ENCODE measurements at places on chromosomes 1 and 21.

DNA sequence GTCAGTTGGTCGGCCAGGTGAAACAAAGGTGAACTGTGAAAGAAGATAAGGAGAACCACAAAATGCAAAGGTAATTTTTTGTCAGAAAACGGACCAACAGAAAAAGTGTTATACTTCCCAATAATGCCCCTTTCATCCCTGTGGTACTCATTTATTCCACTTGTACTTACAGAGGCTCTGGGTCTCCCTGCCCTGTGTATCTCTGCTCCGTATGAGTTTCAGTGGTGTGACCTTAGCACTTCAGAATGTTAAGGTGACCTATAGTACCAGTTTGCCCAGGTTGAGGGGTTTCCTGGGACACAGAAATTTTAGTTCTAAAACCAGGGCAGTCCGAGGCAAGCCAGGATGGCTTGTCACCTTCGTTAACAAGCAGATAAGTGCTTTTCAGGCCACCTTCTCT lies 254.8 kb downstream of the OLFM3 start:
- H3K4me1 ChIP-seq, result 0 out of 2 replicates have a peak, but pooled peaks cover under 1% of the 10 kb centered on the region
- H3K27me3 ChIP-seq, result no peaks in the 10 kb centered on the region
- no peak overlapping the region for H3K27ac ChIP-seq
- H3K36me3 ChIP-seq, result no peaks in the 10 kb centered on the region

DNA sequence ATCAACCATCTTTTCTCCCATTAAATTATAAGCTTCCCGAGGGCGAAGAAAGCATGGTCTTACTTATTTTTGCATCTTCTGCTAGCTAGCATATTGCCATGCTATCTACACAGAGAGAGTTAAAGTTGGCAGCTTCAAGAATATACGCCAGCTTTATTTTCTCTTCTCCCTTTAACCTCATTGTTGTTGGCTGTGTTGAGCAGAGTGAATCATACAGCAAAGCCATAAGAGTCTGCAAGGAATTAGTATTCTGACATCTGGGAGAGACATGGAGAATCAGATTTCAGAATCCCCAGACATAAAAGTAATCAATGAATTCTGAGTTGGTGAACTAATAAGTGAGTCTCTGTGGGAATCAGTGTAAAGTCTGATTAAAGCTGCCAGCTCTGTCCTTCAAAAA lies 649.6 kb upstream of the PTBP2 start:
- H3K27ac ChIP-seq, result no peak overlapping the region
- no peaks in the 10 kb centered on the region for H3K36me3 ChIP-seq
- DNase-seq, result no peak
- H3K4me3 ChIP-seq, result no peak overlapping the region
- no peaks in the 10 kb centered on the region for H3K27me3 ChIP-seq

GRCh38 chr1:195188821-195189220 lies 1419.4 kb downstream of the KCNT2 start:
- H3K36me3 ChIP-seq, result no peaks in the 10 kb centered on the region
- no peak for DNase-seq
- no peaks in the 10 kb centered on the region for H3K27me3 ChIP-seq
- H3K4me1 ChIP-seq, result no peaks in the 10 kb centered on the region
- no peak overlapping the region for H3K27ac ChIP-seq

DNA sequence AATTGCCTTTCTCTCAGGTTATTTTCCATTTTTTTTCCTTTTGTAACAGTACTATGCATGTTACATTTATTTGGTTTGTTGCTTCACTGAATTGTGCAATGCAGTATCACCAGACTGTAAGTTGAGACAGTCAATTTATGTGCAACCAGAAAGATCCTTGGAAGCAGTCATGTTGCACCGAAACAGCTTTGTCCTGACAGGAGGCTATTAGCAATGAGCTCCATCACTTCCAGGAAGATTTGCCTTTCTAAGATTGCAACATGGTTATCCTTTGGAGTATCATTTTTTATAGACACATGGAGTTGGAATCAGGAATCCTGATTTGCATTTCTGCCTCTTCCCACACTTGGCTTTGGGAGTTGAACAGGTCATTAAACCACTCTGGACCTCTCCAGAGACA lies 84.5 kb upstream of the ST6GALNAC5 start:
- H3K4me1 ChIP-seq, result no peaks in the 10 kb centered on the region
- no peak for DNase-seq
- H3K4me3 ChIP-seq, result no peak overlapping the region
- H3K27ac ChIP-seq, result no peak overlapping the region

GRCh38 chr1:223001653-223002634 lies 141.1 kb downstream of the TLR5 start:
- H3K27ac ChIP-seq, result no peak overlapping the region
- H3K4me1 ChIP-seq, result peaks cover 8% of the 10 kb centered on the region
- H3K36me3 ChIP-seq, result peaks cover 10% of the 10 kb centered on the region
- H3K4me3 ChIP-seq, result no peak overlapping the region
- DNase-seq, result no peak

- H3K4me1 ChIP-seq, result no peaks in the 10 kb centered on the region
- H3K27me3 ChIP-seq, result no peaks in the 10 kb centered on the region
- no peak for DNase-seq
- H3K36me3 ChIP-seq, result no peaks in the 10 kb centered on the region
- H3K27ac ChIP-seq, result no peak overlapping the region
Observed at GRCh38 chr21:29610779-29611360, 312.1 kb downstream of the BACH1 start.

GRCh38 chr21:19529031-19529430 lies 1125.4 kb upstream of the TMPRSS15 start:
- H3K27ac ChIP-seq, result no peak overlapping the region
- H3K4me3 ChIP-seq, result no peak overlapping the region
- DNase-seq, result no peak
- H3K4me1 ChIP-seq, result no peaks in the 10 kb centered on the region

DNA sequence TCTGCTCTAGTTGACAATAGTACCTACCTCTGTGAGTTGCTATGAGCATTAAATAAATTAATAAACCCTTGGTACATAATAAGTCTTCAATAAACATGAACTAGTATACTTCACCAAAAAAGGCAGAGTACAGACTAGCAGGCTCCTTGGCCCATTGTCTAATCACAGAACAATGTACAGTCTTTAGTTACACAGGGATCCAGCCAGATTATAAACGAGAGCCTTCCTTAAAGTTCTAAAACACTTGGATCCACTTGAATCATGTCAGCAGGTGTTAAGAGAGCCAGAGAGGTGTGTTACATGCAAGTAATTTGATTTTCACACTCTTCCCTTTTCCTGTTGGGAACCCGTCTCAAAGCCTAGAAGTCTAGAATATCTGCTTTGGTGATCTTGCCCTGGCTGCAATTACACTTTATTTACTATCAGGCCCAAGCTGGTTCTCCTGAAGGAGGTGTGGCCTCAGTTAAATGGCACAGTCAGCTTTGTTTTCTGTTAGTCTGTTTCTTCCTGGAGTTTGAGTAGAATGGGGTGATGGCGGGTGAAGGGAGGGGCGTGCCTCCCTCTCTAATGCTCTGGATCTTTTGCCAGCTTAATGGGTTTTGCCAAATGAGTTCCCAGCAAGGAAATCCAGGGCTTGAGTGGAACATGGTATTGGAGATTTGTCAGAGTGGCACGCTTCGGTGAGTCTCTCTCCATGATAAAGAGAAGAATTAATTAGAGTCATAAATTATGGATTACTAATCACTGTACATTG lies 570.9 kb upstream of the CAMK1G start:
- H3K36me3 ChIP-seq, result no peaks in the 10 kb centered on the region
- no peaks in the 10 kb centered on the region for H3K27me3 ChIP-seq
- no peak for DNase-seq
- no peak overlapping the region for H3K4me3 ChIP-seq
- H3K27ac ChIP-seq, result no peak overlapping the region

DNA sequence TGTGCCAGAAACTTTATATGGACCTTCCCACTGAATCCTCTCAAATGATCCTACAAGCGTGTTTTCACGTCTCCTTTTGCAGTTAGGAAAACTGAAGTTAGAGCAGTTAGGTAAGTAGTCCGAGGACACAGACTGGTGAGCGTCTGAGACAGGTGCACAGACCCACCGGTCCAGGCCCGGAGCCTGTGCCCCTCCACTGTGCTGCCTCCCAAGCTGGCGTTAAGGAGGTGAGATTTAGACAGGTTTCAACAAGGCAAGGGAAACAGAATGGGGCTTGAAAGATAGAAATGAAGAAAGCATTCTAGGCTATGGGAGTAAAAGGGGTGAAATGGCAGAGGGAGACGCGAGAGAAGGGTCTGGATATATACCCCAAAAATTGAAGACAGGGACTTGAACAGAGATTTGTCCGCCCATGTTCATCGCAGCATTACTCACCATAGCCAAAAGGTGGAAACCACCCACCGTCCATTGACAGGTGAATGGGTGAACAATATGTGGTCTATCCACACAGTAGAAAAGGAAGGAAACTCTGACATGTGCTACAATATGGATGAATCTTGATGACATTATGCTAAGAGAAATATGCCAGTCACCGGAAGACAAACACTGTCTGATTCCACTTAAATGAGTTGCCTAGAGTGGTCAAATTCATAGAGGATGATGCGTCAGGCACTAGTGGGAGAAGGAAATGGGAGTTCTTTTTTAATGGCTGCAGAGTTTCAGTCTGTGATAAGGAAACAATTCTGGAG lies 15.7 kb upstream of the PKP1 start:
- DNase-seq, result no peak
- no peak overlapping the region for H3K4me3 ChIP-seq
- H3K27me3 ChIP-seq, result peaks cover 11% of the 10 kb centered on the region
- H3K4me1 ChIP-seq, result no peaks in the 10 kb centered on the region
- H3K27ac ChIP-seq, result no peak overlapping the region

DNA sequence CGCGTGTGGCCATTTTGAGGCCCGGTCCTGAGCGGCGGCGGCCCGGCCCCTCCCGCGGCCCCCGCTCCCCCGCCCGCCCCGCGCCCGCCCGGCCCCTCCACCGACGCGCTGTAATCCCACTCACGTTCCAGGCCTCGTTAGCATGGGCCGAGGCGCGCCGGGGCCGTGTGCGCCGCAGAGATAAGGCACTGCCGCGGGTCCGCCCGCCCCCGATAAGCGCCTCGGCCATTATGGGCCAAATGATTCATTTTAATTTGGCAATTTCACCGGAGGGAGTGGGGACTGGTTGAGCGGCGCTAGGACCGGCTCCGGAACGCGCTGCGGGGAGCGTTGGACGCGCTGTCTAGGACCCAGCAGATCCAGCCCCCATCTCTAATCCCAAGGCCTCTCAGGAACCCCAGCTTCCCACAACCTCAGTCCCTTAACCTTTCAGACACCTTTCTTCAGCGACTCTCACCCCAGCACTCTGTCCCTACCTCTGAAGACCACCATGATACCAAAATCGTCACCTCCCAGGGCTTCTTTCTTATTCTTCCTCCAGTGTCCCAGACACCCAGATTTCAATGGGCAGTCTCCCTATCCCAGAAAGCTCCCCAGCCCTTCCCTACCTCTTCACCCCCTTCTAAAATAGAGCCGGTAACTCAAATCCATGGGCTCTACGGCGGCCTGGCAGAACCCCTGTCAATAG lies at the start of gene TAL1:
Gene TAL1 (minus strand): TSS at position 39 of the 688 bp plus-strand sequence. CDS start 6,337 bp downstream, outside the sequence.
- no peak within 1 kb of the TSS for H3K4me3 ChIP-seq
- H3K27ac ChIP-seq, result no peak within 1 kb of the TSS
- H3K36me3 ChIP-seq, result no peaks in the 10 kb centered on the region
- H3K4me1 ChIP-seq, result no peaks in the 10 kb centered on the region
- no peak for DNase-seq
- peaks cover 10% of the 10 kb centered on the region for H3K27me3 ChIP-seq

GRCh38 chr1:245234217-245235081 lies 79.7 kb downstream of the KIF26B start:
- no peaks in the 10 kb centered on the region for H3K4me1 ChIP-seq
- no peak for DNase-seq
- H3K27ac ChIP-seq, result no peak overlapping the region
- H3K27me3 ChIP-seq, result no peaks in the 10 kb centered on the region
- H3K4me3 ChIP-seq, result no peak overlapping the region
- H3K36me3 ChIP-seq, result no peaks in the 10 kb centered on the region

DNA sequence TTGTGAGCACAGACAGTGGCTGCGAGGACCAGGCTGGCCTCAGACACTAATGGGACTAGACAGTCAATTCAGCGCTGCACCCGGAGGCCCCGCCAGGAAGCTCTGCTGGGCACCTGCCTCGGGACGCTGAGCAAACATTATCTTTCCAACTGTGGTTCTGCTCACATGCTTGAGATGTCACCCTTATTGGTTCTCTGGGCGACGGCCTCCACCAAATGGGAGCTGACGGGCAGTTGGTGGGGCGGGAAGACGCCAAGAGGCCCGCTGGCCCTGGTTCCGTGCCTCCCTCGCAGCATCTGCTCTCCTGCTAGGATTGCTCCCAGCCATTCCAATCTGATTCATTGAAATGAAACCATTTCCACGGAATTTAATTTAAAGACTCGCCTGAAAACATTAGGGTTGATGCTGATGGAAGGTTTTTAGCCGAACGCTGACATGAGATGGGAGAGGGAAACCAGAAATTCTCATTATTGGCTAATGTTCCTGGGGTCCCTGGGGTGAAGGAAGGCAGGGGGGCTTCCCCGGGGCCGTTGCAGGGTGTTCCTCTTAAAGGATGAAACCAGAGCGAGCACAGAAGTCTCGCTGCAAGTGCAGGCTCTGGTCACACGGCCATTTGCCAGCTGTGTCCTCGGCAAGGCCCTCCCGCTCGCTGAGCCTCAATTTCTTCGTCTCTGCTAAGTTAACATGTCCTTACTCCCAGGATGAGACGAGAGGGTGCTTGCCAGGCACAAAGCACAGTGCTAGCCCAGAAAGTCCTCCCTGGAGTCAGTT lies 512.2 kb downstream of the NPHP4 start:
- H3K4me1 ChIP-seq, result no peaks in the 10 kb centered on the region
- no peaks in the 10 kb centered on the region for H3K36me3 ChIP-seq

- no peaks in the 10 kb centered on the region for H3K27me3 ChIP-seq
- no peak overlapping the region for H3K27ac ChIP-seq
- H3K36me3 ChIP-seq, result no peaks in the 10 kb centered on the region
- no peaks in the 10 kb centered on the region for H3K4me1 ChIP-seq
- no peak overlapping the region for H3K4me3 ChIP-seq
Observed at GRCh38 chr1:85343612-85344255, 67.3 kb upstream of the BCL10 start.

GRCh38 chr1:86245566-86246190 lies 89.1 kb upstream of the COL24A1 start:
- DNase-seq, result no peak
- no peaks in the 10 kb centered on the region for H3K27me3 ChIP-seq
- no peaks in the 10 kb centered on the region for H3K4me1 ChIP-seq
- H3K27ac ChIP-seq, result no peak overlapping the region
- no peaks in the 10 kb centered on the region for H3K36me3 ChIP-seq
